ENCODE measurements at places on chromosomes 5 and 9. TPM values are rescaled to one million over a fixed set of nuclear protein-coding genes. Genes with fewer than 3 reads are reported as not detected.

The CDC20B gene
- total RNA-seq, result 5.7 TPM

The KCNMB1 gene
- 5.2 TPM for total RNA-seq

DNA sequence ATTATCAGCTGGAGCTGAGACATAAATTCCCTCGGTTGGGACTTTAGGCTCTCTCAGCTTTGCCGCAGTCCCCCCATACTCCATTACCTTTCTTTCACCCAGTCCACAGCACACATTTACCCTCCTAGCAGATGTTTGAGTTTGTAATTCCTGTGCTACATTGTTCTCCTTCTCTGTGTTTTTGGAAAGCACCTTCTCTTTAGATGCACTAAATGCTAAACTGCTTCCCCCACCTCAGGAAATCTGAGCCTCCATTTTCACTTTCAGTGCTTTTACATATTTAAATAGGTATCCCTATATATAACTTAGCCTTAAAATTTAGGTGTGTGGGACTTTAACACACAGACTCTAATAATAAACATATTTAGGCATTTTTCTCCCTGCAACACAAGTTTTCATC, 356.9 kb downstream of the NFIB start:
- no peaks in the 10 kb centered on the region for H3K36me3 ChIP-seq
- DNase-seq, result no peak
- no peak overlapping the region for H3K4me3 ChIP-seq

DNA sequence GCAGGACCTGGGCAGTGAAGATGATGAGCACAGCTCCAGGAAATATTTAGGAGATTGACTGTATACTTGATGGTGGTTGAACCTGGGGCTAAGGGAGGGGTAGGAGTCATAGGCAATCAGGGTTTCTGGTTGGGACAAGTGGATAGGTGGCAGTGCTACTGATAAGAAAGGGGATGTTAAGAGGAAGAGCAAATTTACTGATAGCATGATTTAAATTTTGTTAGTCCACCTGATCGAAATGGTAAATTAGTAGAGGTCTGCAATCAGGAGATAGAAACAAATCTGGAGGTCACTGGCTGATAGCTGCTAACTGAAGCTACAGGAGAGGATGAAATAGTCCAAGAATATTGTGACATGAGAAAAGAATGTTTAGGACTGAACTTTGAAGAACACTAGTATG, 5.7 kb upstream of the C5orf34 start:
- H3K36me3 ChIP-seq, result peaks cover 9% of the 10 kb centered on the region
- no peaks in the 10 kb centered on the region for H3K27me3 ChIP-seq
- H3K27ac ChIP-seq, result no peak overlapping the region
- H3K4me1 ChIP-seq, result peaks cover 10% of the 10 kb centered on the region
- no peak overlapping the region for H3K4me3 ChIP-seq

- H3K36me3 ChIP-seq, result peaks cover 3% of the 10 kb centered on the region
- H3K4me3 ChIP-seq, result peak overlapping the region; percentile 20
- peaks cover 8% of the 10 kb centered on the region for H3K4me1 ChIP-seq
Measured at GRCh38 chr9:133460405-133461175, 812 bp downstream of the CACFD1 start.

The PCDHGA1 gene
- total RNA-seq, result 0.57 TPM

DNA sequence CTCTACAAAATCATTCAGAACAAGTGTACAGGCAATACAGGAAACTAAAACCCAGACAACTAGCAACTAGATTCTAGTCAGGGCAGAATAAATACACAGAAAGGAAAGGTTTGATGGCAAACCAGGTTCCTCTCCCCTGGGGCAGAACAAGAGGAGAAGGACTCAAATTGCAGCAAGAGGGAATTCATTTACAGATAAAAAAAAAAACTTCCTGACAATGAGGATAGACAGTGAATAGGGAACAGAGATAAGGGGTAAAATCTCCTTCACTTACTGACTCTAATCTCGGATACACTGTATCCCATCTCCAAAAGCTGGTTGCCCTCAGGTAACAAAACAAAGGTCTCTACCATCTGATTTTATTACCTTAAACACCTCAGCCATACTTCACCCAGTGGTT, 244.0 kb downstream of the SEC61B start:
- peaks cover 6% of the 10 kb centered on the region for H3K27me3 ChIP-seq
- no peak overlapping the region for H3K4me3 ChIP-seq
- no peaks in the 10 kb centered on the region for H3K36me3 ChIP-seq
- no peak overlapping the region for H3K27ac ChIP-seq

- peaks cover 61% of the 10 kb centered on the region for H3K27me3 ChIP-seq
- no peaks in the 10 kb centered on the region for H3K4me1 ChIP-seq
- H3K4me3 ChIP-seq, result no peak overlapping the region
- H3K27ac ChIP-seq, result no peak overlapping the region
Measured at GRCh38 chr5:111069839-111070238, 1.7 kb upstream of the TSLP start.

DNA sequence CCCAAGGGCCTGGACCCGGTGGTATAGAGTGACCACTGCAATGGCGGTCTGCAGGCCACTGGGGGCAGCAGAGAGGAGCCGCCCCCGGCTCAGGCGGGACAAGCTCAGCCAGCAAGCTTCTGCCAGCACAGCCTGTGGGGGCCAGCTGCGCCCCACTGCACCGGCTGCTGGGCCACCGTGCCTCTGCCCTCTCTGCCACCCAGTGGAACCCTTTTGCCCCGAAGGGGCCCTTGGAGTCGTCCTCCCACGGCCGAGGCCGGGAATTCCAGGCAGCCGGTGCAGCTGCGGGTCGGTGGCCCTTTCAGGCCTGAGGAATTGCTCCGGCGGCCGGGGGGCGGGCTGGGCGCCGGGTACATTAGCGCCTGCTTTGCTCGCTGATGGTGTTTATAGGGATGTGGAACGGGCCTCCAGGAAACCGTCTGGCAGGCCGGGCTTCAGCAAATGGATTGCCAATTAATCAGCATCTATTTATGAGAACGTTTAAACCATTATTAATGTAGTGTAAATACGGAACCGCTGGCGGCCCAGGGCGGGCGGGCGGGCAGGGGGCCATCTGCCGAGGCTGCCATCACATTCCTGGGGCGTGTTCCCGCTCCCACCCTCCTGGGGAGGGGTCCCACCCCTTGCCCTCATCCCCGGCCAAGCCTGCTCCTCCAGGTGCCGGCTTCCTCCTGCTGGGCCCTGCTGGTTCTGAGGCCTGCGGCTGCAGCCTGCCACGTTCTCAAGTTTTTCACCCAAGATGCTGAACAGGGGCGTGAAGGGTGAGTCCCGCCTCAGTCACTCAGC, 127.4 kb downstream of the BARX1 start:
- peak; percentile 73 for DNase-seq
- no peak overlapping the region for H3K4me3 ChIP-seq
- H3K27ac ChIP-seq, result no peak overlapping the region
- no peaks in the 10 kb centered on the region for H3K27me3 ChIP-seq

The PCSK5 gene
- 28.2 TPM for total RNA-seq

DNA sequence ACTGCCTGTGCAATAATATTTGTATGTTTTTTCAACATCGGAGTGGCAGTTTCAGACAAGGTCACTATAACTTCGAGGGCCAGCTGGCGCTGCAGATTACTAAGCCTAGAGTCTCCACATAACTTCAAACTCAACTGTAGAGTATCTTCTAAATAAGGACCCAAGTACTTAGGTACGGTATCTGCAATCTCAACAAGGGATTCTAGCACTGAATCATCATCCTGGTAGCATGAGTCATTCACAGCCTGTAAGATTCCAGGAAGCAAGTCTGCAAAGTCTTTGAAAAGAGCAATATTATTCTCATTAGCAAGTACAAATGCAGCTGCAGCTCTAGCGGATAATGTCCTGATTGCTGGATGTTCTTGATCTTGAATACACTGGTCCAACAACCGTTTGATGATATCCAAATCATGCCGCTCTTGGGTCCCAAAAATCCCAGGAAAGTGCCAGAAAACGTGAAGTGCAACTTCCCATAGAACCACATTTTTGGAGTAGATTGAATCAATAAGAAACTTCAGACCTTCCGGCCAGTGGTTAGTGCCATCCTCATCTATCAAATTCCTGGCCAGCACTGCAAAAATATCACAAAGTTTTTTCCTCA, 654 bp downstream of the RANBP6 start:
- H3K4me1 ChIP-seq, result peaks cover 16% of the 10 kb centered on the region
- peaks cover 21% of the 10 kb centered on the region for H3K36me3 ChIP-seq
- no peak for DNase-seq
- H3K4me3 ChIP-seq, result peak overlapping the region; percentile 70
- no peaks in the 10 kb centered on the region for H3K27me3 ChIP-seq

- H3K27ac ChIP-seq, result no peak overlapping the region
- H3K4me3 ChIP-seq, result no peak overlapping the region
- H3K27me3 ChIP-seq, result no peaks in the 10 kb centered on the region
- DNase-seq, result no peak
- no peaks in the 10 kb centered on the region for H3K36me3 ChIP-seq
Measured at GRCh38 chr9:84738353-84738752, 68.8 kb downstream of the NTRK2 start.

GRCh38 chr5:94503677-94504076, 114.7 kb downstream of the KIAA0825 start:
- no peak overlapping the region for H3K27ac ChIP-seq
- H3K27me3 ChIP-seq, result no peaks in the 10 kb centered on the region
- peaks cover 1% of the 10 kb centered on the region for H3K4me1 ChIP-seq
- no peaks in the 10 kb centered on the region for H3K36me3 ChIP-seq

The UNC13B gene
- total RNA-seq, result 94.9 TPM

The PCDHB2 gene
- 6.8 TPM for total RNA-seq

DNA sequence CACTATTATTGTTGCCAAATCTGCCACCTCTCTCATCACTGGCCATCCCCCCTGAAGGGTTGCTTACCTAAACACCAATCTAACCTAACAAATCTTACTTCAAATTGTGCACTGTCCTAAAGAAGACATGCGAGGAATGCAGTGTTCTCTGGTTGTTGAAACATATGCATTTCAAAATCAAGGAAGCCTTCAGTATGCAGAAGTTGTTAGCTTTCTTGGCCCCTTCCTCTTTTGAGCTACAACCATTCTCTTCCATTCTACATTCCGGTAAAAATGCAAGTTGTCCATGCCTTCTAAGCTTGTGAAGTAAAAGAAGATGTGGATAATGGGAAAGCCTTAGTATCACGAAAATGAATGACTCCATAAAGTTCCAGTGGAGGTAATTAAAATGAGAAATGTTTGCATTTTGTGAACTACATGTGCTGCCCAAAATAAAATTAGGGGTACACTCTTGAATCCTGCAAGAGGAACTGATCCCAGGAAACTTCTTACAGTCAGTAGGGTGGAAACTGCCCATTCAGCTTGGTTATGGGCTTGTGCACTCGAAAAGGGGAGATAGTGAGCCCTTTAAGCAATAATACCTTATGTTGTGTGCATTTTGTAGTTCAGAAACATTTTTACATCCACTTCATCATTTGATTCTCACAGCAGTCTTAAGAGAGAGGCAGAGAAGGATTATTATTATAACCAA, 77.6 kb upstream of the ADRB2 start:
- no peaks in the 10 kb centered on the region for H3K36me3 ChIP-seq
- H3K4me3 ChIP-seq, result no peak overlapping the region
- H3K27me3 ChIP-seq, result no peaks in the 10 kb centered on the region
- H3K4me1 ChIP-seq, result no peaks in the 10 kb centered on the region
- DNase-seq, result no peak

The SHOC1 gene
- 0.40 TPM for total RNA-seq

The IFNE gene
- total RNA-seq, result not detected

DNA sequence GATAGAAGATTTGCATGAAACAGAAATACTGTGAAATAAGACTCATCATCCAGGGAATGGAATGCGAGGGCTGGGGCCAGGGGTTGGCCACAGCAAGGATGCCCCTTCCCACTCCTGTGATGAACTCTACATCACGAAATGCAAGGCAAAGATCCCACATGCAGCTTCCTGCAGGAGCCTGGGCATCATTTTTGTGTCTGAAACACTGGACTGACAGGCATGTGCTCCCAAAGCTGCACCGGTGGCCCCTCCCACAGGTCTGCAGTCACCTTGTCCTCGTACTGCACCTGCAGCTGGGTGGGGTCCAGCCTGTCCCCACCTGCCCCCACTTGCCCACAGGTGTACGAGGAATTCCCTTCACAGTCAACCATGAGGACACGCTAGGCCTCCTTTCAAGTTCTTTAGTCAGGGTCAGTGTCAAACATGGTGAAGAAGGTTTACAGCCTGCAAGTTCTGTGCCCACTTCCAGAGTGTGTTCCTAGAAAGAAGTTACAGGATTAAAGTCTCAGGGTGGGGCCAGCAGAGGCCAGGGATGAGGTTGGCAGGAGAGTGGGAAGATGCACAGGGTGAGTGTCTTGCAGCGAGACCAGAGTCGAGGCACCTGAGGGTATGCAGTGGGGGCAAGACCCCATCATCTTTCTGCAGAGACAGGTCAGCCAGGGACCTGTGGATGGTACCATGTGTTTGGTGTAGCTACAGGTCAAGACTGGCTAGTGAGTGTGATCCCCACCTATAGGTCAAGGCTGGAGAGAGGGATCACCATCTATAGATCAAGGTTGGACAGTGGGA, 155.0 kb upstream of the IRX2 start:
- no peaks in the 10 kb centered on the region for H3K27me3 ChIP-seq
- no peak overlapping the region for H3K27ac ChIP-seq
- H3K4me1 ChIP-seq, result no peaks in the 10 kb centered on the region
- no peaks in the 10 kb centered on the region for H3K36me3 ChIP-seq
- no peak for DNase-seq
- no peak overlapping the region for H3K4me3 ChIP-seq

- H3K27me3 ChIP-seq, result no peaks in the 10 kb centered on the region
- H3K4me1 ChIP-seq, result peaks cover 63% of the 10 kb centered on the region
- no peak overlapping the region for H3K4me3 ChIP-seq
- no peaks in the 10 kb centered on the region for H3K36me3 ChIP-seq
- no peak for DNase-seq
Measured at GRCh38 chr9:27337833-27338526, 41.0 kb upstream of the EQTN start.

The DIRAS2 gene
- 0.37 TPM for total RNA-seq

DNA sequence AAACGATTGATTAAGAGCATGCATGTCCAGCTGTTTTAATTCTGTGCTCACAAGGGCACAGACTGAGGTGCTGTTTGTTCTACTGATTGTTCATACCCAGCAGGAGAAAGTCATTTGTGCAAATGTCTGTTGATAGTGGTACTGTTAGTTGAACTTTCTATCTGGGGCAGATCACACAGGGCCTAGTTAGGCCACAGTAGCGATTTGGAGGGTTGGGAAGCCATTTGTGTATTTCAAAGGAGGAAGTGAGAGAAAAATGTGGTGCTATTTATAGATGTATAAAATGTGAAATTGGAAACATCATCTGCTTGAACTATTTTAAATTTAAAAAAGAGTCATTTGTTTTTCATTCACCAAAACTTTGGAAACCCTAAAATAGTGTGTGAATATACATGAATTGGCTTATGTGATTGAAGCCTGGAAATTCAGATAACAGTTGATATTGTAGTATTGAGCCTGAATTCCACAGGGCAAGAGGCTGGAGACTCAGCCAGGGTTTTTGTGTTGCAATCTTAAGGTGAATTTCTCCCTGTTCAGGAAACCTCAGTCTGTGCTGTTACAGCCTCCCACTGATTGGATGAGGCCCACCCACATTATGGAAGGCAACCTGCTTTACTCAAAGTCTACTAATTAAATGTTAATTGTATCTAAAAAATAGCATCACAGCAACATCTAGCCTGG, 162.0 kb upstream of the CDKN2B start:
- no peaks in the 10 kb centered on the region for H3K27me3 ChIP-seq
- no peak overlapping the region for H3K4me3 ChIP-seq
- H3K4me1 ChIP-seq, result no peaks in the 10 kb centered on the region
- no peak for DNase-seq
- H3K27ac ChIP-seq, result no peak overlapping the region

GRCh38 chr5:137142764-137143605, 356.1 kb downstream of the SPOCK1 start:
- no peak for DNase-seq
- no peaks in the 10 kb centered on the region for H3K36me3 ChIP-seq
- H3K4me1 ChIP-seq, result no peaks in the 10 kb centered on the region
